D341Med (cell line): ENCODE measurements at places on chromosomes 11 and 22.

DNA sequence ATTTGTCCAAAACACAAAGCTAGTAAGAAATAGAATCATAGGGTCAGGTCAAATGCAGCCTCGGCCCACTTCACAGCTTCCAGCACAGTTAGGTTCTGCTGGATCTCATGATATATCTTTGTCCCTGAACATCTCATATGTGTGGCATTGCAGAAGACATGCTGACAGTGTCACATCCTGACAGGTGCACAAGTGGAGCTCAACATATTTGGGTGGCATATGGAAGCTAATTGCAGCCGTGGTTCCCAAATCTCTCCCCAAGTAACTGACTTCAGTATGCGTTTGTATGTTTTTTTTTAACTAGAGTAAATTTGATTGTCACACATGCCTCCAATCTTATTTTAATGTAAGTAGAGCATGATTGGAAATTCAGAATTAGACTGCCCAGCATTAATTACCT is 33.4 kb downstream of the NAV2 start:
- no peak for DNase-seq

GRCh38 chr11:124570160-124570559 is 363 bp downstream of the OR8A1 start:
- no peak for DNase-seq

DNA sequence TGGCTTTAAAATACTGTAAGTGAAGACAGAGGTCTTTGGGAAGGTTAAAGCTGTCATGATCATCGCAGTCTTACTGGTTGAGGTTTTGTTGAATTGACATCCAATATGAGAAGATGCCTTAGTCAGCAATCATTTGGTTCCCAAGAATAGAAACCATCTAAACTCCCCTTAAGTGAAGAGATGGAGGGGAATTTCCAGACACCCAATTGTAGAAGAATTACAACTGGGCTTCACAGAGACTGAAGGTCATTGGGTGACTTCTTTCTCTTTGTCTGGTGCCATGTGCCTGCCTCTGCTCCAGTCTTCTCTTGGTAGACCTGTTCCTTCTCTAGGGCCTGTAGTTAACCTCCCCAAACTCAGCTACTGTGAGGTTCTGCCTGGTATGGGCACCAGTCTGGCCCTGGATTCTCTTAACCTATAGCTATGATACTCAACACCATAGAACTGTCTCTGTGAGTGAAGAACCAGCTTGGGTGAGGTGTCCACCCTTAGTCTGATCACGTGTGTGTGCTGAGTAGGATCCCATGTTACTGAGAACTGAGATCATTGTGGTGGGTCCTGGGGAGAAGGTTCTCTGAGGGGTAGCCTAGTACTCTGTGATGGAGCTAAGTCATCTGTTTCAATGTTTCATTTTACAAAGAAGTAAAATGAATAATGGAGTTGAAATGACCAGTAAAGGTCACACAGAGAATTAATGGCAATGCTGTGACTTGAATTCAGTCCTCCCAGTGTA is 182.5 kb downstream of the CSNK2A3 start:
- DNase-seq, result no peak

DNA sequence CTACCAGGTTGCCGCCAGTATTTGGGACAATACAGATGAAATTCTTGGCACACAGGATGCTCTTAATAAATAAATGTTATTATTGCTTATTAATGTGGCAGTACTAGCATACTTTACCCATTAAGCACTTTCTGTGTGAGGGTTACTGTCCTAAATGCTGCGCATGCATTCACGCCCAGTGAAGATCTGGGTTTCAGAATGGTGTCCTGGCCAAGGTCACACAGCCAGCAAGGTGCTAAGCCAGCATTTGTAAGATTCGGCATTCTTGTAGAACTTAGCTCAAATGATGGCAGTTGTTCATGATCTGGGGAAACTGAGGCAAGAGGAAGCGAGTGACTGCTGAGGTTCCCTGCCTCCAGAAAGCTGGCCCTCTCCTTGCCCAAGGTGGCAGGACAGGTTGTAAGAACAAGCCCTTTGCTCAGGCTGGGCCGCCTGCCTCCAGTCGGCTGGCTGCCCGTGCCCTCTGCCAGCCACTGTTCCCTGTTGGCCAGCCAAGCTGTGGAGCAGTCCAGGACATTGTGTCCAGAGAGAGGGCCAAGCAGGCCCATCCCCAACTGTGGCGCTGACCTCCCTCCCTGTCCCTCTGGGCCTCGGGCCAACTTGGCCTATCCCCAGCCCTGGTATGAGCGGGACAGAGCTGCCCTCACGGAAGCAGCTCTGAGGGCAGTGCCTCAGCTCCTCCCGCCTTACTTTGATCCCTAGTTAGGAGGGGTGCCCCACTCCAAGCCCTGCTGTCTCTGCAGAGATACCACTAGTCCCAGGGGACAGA is 28.8 kb downstream of the TOB2 start:
- no peak for DNase-seq

DNA sequence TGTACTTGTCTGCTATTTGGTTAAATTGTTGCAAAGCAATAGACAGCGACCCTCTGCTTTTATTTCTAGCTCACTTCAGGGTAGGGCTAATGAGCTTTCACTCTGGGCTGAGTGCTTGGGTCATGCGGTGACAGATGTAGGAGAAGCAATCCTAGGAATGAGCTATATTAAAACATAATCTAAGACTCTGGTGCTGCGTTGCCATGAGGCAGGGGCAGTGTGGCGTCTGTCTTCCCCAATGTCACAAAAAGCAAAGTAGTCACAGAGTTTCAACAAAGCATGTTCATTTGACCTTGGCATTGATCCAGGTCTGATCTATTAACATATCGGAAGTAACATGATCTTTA is 55.5 kb upstream of the GRAMD1B start:
- DNase-seq, result no peak

GRCh38 chr22:33220476-33221080 is 162.4 kb upstream of the SYN3 start:
- DNase-seq, result no peak

DNA sequence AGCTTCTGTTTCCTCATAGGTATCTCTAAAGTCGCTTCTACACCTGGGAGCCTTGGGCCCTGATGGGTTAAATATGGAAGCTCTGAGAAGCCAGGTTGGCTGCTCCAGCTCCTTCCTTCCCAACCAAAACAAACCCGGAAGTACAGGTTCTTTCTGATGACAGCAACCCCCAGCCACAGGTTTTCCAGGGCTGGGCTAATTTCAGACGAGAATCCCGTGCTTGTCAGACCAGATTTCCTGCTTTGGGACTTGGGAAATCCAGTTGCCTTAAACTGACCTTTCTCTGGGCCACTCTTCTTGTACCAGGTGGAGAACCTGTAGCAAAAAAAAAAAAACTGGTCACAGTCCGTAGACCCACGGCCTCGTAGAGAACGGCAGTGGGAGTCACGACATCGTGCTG is 51.9 kb downstream of the RBX1 start:
- no peak for DNase-seq

DNA sequence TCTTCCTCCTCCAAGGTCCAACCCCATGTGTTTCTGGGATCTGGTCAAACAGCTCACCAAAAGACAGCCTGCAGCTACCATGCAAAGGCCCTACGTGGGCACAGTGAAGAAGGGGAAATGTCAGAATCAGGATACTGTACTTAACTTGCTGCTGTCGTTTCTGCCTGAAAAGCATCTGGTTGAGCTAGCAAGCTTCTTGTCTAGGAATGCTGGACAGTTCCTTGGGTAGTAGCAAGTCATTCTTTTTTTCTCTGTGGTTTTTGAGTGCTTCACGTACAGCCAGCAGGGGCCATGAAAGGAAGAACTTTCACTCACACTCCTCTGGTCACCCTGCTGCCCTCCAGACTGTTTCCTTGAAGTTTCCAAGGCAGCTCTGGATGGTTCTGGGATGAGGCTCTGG is 24.7 kb downstream of the RCOR2 start:
- no peak for DNase-seq

- no peak for DNase-seq
These were observed 938 bp downstream of the SAA4 start for GRCh38 chr11:18235394-18236334.

DNA sequence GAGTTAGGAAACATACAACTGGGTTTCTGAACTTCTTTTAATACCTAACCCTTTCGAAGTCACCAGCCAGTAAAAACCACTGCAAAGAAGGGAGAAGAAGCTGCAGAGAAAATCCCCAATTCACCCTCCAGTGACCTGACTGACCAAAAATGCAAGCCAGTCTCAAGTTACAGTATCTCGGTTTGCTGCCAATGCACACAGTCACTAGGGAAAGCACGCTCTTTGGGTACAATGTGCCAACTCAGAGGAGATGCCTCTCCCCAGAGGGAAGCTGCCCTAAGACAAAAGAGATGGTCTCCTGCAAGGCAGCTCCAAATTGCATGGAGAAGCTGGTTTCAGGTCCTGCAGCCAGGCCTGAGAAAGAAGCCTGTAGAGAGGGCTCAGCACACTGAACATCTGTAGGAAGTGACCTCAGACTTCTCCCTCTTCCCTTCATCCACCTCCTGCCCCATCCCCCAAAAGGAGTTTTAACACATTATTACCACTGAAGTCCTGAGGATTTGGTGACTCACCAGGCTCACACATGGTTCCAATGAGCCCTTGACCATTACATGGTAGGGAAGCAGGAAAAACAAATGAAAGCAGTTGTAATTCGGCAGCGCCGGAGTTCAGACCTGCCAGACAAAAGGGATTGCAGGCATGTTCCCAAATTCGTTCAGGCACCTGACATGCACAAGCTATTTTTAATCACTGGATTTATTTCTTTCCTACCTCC is 90.1 kb downstream of the ETS1 start:
- DNase-seq, result no peak

- no peak for DNase-seq
These were observed 277.5 kb downstream of the KIRREL3 start for GRCh38 chr11:126722956-126723664.

DNA sequence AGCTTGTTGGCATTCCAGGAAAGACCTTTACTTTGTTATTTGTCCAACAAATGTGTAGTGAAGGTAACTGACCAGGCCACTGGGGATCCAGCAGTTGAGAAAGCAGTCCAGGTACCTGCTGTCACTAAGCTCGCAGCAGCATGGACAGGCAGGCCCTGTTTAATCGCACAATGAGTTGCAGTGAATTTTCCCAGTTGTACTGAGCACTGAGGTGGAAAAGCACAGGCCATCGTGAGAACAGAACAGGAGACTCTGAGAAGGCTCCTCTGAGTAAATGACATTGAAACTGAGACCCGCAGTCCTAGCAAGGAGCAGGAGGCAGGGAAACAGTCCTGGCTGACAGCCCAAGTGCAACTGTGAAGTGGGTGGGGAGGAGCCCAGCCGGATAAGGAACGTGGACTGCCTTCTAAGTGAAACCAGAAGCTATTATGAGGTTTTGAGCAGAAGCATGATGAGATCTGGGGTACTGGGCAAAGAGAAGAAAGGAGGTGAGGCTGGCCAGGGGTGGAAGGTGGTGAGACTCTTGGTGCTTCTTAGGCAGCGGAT is 39.8 kb upstream of the CDON start:
- no peak for DNase-seq

- peak; percentile 86 for DNase-seq
These were observed 1.1 kb upstream of the CD6 start for GRCh38 chr11:60970369-60970774.
